T-helper 2 cell treated with Interferon-gamma antibody and Interleukin-4, amounts not matched to agents 5 μg/mL and 100 μg/mL, for 36 hours (primary cell): ENCODE measurements at places on chromosomes 2 and 18.
A peak's percentile ranks its signal among the peaks of the same experiment; 100 is the strongest.

DNA sequence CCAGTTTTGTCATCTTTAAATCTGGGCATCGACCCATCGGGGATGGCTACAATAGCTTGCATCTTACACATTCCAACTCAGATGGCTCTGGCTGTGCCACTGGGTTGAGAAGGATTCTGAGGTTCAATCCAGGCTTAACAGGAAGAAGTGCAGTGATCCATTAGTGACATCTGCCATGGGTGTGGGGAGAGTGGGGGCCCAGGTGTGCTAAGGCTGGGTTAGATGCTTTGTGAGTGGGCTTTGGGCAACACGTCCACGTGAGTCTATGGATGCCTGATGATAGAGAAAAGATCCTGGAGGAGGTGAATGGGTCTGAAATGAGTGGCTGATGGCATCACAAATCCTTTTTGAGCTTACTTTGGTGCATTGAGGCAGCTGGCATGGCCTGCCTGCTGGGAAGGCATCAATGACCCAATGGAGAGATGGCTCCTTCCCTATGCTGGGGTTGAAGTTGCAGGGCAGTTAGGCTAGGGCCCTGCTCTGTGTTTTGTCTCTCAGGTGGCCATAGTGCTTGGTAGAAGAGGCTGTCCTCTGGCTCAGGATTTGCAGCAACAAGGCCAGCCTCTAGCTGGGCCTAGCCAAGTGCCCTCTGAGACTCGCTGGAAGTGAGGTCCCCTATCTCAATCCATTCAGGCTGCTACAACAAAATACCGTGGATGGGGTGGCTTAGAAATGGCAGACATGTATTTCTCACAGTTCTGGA is 56.7 kb downstream of the HS1BP3 start:
- no peak for DNase-seq

DNA sequence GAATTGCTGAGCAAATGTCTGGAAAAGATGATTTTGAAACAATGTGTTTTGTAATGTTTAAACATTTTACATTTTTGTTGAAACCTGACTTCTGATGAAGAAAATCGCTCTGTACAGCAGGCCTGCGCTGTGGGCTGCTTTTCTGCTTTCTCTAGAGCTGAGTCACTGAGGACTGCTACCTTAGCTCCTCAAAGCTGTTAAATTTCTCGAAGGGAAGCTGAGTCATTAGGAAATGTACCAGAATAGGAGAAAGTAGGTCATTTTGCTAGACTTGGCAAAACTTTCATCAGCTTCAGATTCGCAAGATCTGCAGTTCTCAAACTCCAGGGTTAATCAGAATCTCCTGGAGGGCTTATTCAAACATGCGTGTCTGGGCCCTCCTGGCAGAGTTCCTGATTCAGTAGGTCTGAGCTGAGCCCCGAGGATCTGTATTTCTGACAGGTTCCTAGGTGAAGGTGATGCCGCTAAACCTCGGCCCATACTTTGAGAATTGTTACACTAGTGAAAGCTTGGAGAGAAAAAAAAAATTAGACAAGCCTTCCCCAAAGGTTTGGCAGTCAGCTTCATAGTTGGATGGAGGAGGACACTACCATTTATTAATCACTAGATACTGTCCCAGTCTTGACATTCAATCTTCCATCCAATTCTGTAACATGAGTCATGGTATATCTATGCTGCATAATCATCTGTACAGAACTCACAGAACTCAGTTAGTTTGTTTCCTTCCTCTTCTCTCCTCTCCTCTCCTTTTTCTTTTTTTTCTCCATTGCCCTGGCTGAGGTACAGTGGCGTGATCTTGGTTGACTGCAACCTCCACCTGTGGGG is 297.6 kb downstream of the PARD3B start:
- DNase-seq, result peak; percentile 30

GRCh38 chr18:5107988-5108387 is 89.1 kb downstream of the AKAIN1 start:
- no peak for DNase-seq

- peak; percentile 39 for DNase-seq
Observed at GRCh38 chr2:169828141-169828811, 1.0 kb downstream of the UBR3 start.

DNA sequence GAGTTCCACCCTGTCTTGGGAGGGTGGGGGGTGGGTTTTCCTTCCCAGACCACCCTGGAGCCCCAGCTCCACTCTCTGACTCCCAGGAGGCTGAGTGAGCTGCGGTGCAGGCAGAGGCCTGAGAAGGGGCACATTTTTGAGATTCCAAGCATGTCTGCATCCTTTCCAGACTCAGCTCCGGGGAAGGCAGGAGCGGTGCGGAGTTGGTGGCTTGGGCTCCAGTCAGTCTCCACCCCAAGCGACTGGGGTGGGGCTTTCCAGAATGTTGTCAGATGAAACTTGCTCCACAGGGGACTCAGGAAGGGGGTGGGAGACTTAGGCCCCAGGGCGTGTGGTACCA is 44.2 kb upstream of the HS6ST1 start:
- DNase-seq, result no peak

- no peak for DNase-seq
Observed at GRCh38 chr18:3615374-3615985, 165.5 kb downstream of the TGIF1 start.

DNA sequence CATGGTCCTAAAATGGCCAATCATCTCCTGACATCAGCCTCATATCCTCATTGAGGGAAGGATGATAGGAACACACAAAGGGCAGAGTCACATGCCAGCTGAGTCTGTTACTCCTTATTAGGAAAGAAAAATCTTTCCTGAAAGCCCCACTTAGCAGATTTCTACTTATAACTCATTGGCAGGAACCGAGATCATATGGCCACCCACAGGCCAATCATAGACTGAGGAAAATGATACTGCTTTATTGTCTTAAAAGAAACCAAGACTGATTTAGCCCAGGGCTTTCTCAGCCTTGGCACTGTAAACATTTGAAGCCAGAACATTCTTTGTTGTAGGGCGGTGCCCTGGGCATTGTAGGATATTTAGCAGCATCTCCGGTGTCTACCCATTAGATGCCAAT is 18.7 kb downstream of the GKN2 start:
- no peak for DNase-seq

DNA sequence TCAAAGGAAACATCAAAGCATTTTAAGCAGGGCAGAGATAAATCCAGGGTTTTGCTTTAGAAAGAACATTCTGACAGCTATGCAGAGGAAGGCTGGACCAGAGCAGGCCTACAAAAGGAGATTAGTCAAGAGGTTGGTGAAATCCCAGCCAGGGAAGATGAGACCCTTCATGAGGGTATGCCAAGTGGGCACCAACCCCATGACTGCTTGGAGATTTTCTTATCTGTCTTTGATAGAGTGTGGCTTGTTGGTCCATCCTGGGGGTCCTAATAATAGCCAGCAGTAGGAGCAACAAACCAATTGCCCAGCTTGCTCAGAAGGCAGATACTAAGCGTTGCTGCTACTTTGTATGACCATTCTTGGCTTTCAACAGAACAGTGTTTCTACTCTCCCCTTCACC is 895.4 kb downstream of the EPHA4 start:
- DNase-seq, result no peak

DNA sequence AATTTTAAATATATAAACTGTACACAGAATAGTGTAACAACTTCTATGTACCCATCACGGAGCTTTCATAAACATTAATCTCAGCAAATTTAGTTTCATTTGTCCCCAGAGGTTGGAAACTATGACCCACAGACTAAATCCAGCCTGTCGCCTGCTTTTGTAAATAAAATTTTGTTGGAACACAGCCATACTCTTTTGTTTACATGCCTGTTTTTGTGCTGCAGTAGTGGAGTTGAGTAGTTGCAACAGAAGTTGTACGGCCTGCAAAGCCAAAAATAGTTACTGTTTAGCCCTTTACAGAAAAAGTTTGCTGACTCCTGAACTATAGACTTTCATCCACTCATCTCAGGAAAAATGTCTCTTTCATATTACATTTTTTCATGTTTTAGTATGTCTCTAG is 39.8 kb downstream of the RBM45 start:
- DNase-seq, result no peak

GRCh38 chr2:16223841-16224177 is 283.5 kb downstream of the MYCN start:
- no peak for DNase-seq

DNA sequence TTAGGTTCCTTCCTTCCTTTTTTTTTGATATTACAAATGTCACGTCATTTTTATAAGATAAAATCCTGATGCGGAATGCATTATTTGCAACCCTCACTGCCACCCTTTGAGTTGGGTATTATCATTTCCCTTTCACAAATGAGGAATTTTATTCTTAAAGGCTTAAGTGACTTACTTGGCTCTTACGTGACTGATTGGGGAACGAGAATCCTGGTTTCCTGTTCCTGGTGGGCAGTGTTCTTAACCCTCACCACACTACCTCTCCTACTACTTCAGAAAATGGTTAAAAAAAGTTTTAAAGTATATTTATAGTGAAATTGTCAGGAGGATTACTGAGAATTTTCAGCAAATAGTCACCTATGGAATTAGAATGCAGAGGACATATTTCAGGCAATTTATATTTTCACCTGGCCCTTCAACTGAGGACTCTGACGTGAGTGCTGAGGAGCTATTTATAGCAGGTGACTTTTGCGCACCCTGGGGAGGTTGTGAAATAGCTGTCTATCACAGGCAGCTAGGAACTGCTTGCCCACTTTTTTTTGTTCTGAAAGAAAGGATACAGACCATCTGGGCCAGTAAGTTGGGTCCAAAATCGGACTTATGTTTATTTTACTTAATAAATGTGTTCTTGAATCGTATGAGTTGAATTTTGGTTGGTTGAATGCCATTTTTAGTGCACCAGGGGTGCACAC is 18.7 kb upstream of the RASGRP3 start:
- DNase-seq, result no peak

DNA sequence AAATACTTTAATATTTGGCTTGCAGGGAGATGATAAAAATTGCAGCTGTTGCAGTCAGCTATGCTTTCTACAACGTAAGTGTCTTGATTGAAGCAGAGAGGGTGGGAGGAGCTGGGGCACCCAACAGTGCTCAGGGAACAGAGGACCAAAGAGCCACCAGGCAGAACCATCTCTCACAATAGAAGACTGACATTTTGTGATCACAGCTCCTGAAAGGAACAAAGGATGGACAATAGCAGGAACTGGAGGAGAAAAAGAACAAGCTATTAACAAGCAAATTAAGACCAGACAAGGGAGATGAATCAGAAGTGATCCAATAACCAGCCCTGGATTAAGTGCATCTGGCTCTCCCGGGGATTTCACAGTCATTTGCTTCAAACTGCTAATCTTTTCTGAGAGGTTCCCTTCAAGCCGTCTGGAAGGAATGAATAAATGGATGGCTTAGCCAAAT is 65.7 kb upstream of the SMAD2 start:
- DNase-seq, result no peak

GRCh38 chr2:128405981-128406613 is 87.4 kb upstream of the HS6ST1 start:
- no peak for DNase-seq

GRCh38 chr2:65550246-65550645 is 117.8 kb upstream of the SPRED2 start:
- DNase-seq, result no peak

DNA sequence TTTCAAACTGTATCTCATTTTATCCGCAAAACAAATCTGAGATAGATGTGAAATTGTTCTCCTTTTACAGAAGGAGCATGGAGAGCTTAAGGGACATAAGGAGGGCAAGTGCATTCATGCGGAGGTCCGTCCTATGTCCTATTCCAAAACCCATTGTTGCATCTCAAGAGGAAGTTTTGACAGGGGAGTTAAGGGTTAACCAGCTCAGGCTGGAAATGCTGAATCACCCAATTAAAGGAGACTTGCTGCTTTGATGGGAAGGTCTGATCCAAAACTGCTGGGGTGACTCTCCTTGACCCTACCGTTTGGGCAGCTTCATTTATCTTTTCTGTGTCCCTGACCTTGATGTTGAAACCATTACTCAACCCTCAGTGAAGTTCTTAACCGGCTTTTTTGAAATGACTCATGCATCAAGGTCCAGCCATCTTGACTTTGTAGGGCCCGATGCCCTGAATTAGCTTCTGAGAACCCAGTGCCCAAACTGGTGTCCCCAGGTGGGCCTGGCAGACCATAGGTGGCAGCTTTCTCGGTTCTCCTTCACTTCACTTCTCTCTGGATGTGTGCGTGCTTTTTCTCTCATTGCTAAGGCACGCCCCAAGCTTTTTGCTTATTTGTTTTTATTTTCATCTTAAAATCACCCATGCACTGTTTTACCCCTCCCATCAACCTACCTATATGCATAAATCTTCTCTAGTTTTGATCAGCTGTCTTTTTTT is 15.9 kb upstream of the TXNDC2 start:
- DNase-seq, result peak; percentile 17

DNA sequence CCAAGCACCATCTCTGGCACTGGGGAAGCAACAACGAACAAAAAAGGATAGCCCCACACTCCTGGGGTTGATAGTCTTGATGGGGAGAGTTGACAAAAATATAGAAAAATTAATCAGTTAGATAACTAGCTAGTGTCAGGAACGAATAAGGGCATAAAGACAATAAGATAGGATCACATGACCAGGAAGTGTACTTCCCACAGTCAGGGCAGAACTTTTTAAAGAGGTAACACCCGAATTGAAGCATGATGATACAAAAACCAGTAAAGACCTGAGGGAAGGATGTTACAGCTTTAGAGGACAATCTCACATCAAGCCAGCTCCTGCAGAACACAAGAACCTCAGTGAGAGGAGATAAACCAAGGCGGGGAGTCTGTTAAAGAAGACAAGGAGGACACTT is 295.4 kb upstream of the CRIM1 start:
- no peak for DNase-seq

DNA sequence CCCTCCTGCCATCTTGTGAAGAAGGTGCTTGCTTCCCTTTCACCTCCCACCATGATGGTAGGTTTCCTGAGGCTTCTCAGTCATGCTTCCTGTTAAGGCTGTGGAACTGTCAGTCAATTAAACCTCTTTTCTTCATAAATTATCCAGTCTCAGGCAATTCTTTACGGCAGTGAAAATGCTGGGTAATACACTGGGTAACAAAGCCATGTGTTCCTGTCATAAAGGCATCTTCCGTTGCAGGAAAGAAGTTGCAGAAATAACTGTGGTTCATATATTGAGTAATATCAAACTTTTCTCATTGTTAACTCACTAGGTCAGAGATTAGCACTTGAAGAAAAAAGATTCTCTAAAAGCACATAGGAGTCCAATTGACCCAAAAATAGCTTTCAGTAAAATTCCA is 163.9 kb upstream of the HNMT start:
- DNase-seq, result no peak

DNA sequence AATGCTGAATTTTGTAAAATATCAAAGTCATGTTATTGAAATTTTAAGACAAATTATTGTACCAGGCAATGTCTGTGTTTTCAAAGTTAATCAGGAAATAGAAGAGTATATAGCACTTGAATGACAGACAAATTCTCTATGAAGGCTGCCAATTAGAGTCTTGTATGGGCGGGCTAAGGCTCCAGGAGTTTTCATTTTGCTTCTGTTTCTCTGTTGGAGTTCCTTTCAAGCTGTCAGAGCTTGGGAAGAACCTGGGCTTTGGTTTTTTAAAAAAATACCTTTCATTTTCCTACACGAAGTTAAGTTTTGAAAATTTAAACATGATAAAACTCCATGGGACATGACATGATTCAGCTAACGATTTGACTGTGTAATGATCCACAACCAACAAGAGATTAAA is 339.0 kb upstream of the KCNH7 start:
- no peak for DNase-seq
